Stimulated activated CD8-positive, alpha-beta memory T cell treated with anti-CD3 and anti-CD28 coated beads, Interleukin-4, amount 100 ng/mL, for 1 hour (primary cell): ENCODE measurements at places on chromosomes 7 and 10.

DNA sequence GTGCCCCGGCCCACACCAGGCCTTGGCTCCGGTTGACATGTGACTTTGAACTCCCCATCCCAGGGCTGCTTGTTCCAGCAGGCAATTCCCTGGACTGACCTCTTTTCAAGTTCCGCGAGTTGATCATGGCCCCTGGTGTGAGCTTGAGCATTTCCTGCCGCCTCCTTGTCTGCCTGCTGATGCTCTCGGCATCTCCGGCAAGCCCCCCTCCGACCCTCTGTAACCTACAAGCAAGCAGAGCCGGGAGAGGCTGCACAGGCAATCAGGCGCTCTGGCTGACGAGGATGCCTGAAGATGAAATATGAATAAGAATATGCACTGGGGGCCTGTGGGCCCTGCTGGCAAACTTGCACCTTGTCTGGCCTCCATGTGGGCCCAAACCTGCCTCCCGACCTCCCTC lies 304.9 kb upstream of the MKI67 start:
- no peak for DNase-seq

GRCh38 chr10:123848564-123849457 lies 42.8 kb downstream of the CPXM2 start:
- no peak for DNase-seq

DNA sequence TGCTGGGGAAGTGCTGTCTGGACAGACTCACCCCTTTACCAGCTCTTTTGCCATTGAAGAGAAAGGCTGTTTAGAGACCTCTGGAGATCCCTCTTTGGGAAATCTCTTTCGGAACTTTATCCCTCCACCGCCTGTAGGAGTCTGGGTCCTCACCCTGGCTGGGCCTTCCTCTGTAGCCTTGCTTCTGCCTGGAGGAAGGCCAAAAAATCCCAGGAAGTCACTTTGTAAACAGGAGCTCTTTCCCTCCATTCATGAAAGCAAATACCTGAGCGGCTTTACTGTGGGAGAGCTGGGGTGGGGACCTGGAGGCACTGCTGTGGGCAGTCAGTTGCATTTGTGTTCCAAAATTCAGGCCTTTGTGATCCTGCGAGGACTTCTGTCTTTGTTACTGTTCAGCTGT lies 126.2 kb downstream of the KLF6 start:
- no peak for DNase-seq

GRCh38 chr7:207418-208129 lies 15.2 kb downstream of the FAM20C start:
- no peak for DNase-seq

DNA sequence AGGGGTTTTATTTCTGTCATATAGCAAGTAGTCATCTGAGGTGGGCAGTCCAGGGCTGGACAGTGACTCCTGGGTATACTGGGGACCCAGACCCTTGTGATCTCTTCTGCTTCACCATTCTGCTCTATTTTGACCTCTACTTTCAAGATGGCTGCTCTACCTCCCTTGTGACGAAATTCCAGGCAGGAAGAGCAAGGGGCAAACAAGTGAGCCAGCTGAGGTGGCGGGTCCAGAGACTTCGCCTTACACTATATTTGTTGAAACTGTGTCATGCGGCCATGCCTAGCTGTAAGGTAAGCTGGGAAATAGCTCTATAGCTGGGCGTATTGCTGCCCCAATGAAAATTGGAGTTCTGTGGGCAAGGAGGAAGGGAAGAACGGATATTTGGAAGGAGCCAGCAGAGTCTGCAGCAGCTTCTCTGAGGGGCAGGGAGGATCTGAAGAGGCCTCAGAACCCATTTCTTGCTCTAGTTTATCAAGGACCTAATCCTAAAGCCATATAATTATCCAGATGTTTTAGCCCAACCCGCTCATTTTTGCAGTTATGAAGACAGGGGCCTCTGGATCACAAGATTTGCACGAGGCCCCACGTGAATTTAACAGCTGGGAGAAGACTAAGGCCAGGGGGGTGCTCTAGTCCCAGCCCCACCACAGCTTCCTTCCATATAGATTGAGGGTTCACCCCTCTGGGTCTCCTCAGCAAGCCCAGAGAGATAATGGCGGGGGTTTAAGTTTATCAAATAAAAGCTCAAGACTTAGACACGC lies 7.7 kb upstream of the CPA1 start:
- no peak for DNase-seq

GRCh38 chr7:117872561-117873309 lies 506 bp downstream of the CTTNBP2 start:
- no peak for DNase-seq

DNA sequence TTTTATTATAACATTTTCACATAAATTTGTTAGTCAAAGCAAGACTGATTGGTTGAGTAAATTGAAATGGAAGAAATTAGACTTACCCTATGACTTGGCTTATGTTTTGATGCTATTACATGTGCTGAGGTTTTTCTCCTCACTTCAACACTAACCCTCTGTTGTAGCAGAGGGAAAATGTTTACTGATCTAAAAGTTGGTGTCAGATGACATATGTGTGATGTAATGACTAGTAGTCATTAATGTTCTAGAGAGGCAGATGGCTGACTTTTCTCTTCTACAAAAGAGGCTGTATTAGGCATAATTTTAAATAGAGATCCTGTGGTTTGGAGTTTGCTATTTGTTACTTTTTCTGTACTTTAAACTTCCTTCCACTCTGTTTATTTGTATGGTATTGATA lies 266.0 kb downstream of the BBS9 start:
- DNase-seq = no peak

GRCh38 chr10:10814069-10814468 lies 203.6 kb upstream of the CELF2 start:
- DNase-seq = no peak

DNA sequence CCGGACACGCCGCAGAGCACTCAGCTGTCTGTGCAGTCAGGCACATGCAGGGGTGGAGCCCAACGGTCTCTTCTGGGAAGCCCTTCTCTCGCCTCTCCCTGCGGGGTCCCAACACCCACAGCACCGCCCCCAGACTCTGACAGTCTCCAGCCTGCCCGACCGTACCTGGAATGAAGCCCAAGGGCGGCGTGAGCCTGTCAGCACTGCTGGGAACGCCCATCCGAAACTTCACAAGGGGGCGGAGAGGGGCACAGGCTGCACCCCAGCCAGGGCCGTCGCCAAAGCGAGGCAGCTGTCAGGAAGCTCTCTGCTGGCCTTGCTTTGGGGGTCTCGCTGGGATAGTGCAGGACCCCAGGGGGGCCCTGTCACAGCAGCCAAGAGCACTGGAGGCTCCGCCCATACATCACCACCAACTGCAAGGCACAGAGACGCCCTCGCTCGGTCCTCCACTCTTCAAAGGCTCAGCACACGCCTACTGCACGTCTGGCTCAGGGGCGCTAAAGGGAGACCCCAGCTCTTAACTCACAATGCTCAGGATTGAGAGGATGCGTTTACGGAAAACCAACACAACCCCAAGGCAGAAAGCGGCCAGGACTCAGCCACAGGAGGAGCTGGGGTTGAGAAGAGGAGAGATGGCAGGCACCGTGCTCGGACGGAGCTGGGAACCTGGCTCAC lies 30.9 kb downstream of the MAD1L1 start:
- DNase-seq = no peak

DNA sequence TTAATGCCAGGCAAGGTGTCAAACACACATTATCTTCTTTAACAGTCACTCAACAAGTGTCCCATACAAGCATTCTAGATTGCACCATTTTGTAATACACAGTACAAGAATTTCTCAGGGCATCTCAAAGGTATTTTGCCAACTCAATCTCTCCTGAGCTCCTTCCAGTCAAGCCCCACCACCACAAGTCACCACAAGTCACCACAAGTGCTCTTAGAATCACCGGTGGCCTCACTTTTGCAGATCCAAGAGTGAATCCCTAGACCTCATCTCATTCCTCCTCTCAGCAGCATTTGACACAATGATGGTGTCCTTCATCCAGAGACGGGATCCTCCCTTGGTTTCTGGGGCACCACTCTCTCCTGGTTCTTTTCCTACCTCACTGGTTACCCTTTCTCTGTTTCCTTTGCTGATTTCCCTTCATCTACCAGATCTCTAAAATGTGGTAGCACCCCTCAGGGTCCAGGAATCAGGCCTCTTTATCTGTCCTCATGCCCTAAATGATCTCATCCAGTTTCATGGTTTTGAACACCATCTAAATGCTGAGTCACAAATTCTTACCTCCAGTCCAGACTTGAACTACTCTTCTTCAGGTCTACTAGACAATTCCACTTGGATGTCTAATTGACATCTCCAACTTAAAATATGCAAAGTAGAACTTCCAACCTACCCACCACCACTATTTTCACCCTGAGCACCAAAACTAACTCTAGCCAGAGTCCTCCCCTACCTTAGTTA lies 26.9 kb downstream of the VPS41 start:
- no peak for DNase-seq

- no peak for DNase-seq
These were observed 30.2 kb upstream of the LEP start for GRCh38 chr7:128210590-128211570.

DNA sequence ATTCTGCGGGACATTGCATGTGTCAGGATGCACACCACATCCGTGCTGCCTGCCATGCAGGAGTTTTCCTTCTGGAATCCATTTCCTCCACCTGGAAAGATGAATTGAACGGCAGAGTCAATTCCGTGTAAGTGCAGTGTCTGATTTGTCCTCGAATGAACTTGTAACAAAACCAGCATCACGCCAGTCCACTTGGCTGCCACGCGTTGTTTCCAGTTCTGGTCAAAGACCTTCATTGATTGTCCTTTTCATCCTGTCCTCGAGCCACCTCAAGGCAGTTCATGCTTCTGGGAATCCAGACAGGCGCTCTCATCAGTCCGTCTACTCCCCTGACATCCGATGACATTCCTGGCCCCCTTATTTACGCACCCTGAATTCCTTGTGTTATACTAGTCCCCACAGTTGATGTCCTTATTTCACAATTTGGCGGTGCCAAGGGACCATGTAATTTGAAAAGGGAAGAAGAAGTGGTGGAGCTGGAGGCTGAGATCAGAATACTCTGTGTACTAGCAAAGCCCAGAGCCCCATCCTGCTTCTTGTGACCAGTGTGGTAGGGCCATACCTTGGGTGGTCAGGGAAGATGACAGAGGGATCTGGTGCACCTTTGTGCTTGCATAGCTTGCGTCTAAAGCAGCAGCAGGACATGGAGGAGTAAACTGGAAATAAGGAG lies 502.2 kb downstream of the PLXNA4 start:
- DNase-seq = no peak

GRCh38 chr7:28155019-28155660 lies 25.5 kb downstream of the JAZF1 start:
- no peak for DNase-seq

DNA sequence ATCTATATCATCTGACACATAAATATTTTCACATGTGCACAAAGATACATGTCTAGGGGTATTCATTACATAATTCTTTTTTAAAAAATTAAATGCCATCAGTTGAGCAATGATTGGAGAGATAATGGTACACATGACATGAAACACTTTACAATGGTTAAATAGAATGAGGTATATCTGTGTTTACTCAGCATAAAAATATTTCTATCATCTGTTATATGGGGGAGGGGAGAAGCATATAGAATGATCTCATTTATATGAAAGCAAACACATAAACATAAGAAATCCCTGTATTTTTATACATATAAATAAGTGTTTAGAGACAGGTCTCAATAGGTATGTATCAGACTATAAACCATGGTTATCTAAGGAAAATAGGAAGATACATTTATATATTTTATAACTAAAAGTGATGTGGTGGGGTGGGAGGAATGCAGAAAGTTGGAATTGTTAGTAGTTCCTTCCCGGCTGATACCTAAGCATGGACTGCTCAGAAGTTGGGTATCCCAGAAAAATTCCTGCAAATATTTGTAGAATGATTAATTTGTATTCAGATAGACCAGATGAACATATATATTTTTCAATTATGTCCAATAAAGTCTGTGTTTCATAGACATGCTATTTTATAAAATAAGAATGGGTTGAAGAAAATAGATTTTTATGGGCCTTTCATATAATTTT lies 75.1 kb downstream of the SHOC2 start:
- DNase-seq = no peak

GRCh38 chr10:62270020-62270419 lies 1.4 kb upstream of the RTKN2 start:
- no peak for DNase-seq

DNA sequence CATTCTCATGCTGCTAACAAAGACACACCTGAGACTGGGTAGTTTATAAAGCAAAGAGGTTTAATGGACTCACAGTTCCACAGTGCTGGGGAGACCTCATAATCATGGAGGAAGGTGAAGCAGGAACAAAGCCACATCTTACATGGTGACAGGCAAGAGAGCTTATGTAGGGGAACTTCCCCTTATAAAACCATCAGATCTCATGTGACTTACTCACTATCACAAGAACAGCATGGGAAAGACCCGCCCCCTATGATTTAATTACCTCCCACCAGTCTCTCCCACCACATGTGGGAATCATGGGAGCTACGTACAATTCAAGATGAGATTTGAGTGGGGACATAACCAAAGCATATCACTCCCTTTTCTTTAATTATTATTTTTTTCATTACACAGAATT lies 16.6 kb downstream of the COL28A1 start:
- no peak for DNase-seq

GRCh38 chr7:111718886-111719285 lies 156.6 kb upstream of the IMMP2L start:
- no peak for DNase-seq

DNA sequence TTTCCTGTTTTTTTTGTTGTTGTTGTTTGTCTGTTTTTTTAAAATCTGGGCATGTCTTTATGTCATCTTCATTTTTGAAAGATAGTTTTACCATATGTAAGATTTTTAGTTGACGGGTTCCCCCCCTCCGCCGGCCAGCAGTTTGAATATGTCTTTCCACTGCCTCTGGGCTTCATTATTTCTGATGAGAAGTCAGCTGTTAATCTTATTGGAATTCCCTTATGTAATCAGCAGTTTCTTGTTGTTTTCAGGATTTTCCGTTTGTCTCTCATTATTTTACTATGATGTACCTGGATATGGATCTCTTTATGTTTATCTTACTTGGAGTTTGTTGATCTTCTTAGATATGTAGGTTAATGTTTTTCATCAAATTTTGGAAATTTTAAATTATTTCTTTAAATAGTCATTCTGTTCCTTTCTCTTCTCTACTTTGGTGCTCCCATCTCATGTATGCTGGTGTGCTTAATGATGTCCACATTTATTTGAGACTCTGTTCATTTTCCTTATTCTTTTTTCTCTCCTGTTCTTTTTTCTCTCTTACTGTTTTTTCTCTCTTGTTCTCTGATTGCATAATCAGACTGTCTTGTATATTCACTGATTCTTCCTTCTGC lies 9.7 kb downstream of the EXOC6 start:
- DNase-seq = no peak

- no peak for DNase-seq
These were observed 84.9 kb downstream of the GRB10 start for GRCh38 chr7:50697748-50698147.
